Stimulated activated CD8-positive, alpha-beta memory T cell treated with anti-CD3 and anti-CD28 coated beads, Interleukin-15, amount 100 ng/mL, for 1 hour (primary cell): ENCODE measurements at places on chromosomes 12 and 14.

- no peak for DNase-seq
Measured at GRCh38 chr12:58081488-58081887, 140.1 kb downstream of the ATP23 start.

DNA sequence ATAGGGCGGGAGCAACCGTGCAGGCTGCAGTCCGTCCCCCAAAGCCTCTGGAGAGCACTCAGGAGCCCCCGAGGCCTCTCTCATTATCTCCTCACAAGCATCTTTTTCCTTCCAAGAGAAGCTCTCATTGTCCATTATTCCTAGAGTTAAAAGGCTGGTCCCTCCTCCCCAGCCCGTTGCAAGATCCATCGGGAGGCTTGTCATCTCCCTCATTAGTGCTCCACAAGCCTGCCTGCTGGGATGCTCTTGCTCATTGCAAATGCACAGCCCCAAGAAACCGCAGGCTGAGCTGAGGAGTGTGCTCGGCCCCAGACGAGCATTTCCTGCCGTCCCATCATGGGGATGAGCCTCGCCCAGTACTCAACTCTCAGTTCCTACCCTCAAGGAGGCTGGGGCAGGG is 23.3 kb downstream of the NUAK1 start:
- no peak for DNase-seq

DNA sequence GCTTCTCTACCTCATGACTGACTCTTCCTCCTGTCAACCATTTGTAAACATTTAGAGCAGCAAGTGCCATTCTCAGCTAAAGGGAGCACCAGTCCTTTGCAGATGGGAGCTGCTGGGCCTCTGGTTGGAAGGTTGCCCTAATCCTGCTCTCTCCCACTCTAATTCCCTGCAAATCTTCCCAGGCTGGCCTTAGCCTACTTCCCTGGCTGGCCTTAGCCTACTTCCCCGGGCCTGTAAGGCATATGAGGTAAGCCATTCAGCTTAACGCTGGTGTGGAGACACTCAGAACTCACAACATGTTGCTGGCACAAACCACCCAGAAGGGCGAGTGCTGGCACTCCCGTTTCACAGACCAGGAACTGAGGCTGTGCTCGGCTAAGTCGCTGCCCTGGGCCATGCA is 69.0 kb downstream of the CPSF2 start:
- DNase-seq, result no peak

DNA sequence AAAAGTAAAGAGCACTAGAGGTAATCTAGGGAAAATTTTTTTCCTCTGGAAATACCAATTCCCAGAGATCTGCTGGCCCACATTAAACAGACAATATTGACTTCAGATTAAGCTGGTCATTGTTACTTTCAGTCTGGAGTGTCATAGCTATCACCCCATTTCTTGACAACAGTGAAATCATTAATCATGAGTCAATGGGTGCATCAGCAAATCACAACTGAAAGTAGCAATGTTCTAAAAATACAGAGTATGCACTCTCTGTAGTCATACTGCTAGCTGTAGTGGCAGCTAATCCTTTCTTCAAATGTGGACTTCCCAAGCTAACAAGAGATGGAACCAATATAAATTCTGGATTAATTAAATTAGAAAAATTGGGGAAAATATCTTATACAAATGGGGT is 129.9 kb downstream of the CPNE8 start:
- DNase-seq, result no peak

GRCh38 chr12:72264548-72265175 is 7.5 kb upstream of the TRHDE start:
- no peak for DNase-seq

GRCh38 chr12:25308756-25309155 is 58.0 kb upstream of the KRAS start:
- no peak for DNase-seq

DNA sequence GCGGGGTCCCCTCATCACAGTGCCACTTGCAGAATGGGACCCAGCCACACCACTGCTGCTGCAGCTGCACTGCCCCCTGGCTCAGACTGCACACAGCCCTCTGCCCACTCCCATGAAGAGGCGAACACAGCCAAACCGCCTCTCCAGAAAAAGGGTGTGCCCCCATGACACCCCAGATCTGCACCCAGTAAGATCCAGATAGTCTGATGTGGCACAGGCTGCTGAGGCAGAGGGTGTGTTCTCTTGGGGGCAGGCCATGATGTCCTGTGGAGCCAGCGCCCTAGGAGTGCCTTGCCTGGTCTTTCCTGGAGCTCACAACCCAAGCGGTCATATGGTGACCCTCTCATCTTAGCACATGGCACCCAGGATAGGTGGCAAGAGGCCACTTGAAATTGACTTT is 44.4 kb downstream of the SLC8B1 start:
- no peak for DNase-seq

GRCh38 chr14:77268989-77269600 is 1.9 kb downstream of the NGB start:
- DNase-seq, result no peak

GRCh38 chr12:57473886-57474285 is 5.8 kb downstream of the ARHGAP9 start:
- no peak for DNase-seq

- no peak for DNase-seq
Measured at GRCh38 chr14:49992901-49993339, 100.0 kb downstream of the ARF6 start.

- no peak for DNase-seq
Measured at GRCh38 chr14:104895786-104896661, 28.7 kb upstream of the PLD4 start.

GRCh38 chr14:104650057-104650980 is 39.1 kb upstream of the INF2 start:
- peak; percentile 37 for DNase-seq

DNA sequence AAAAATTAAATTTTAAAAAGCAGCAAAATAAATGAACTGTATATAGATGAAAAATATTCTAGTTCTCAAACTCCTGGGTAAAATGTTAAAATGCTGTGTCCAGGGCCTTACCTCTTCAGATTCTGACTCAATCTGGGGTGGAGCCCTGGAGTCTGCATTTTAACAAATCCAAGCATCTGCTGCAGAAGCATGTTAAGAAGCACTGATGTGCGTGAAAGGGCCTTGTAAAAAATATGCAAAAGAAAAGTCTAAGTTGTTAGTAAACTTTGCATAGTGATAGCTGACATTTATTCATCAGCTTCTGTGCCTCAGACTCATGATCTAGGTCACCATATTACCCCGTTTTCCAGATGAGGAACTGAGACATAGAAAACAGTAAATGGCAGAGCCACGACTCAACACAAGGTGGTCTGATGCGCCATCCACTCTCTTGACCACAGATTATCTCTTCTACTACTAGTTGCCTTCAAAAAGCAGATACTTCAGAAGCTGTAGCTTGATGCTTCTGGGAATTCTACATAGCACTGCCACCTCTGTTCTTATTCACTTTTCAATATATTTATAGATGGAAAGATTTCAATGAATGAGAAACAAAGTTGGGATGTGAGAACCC is 28.0 kb upstream of the PTCSC3 start:
- DNase-seq, result no peak

DNA sequence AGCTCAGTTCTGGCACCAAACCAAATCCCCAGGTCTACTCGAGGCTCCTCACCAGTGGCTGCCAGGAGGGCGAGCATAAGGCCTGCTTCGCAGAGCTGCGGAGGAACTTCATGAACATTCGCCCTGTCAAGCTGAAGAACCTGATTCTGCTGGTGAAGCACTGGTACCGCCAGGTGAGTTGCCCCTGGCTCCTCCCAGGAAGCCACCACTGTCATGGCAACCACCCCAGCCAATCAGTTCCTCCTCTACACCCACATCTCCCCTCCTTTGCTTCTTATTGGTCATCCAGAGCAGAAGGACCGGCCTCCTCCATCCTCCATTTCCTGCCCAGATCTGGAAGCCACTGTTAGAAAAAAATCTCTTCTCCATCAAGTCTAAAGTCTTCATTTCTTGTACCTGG is 17.2 kb upstream of the OAS2 start:
- no peak for DNase-seq

GRCh38 chr12:6763380-6763779 is 2.8 kb upstream of the PTMS start:
- DNase-seq, result no peak

DNA sequence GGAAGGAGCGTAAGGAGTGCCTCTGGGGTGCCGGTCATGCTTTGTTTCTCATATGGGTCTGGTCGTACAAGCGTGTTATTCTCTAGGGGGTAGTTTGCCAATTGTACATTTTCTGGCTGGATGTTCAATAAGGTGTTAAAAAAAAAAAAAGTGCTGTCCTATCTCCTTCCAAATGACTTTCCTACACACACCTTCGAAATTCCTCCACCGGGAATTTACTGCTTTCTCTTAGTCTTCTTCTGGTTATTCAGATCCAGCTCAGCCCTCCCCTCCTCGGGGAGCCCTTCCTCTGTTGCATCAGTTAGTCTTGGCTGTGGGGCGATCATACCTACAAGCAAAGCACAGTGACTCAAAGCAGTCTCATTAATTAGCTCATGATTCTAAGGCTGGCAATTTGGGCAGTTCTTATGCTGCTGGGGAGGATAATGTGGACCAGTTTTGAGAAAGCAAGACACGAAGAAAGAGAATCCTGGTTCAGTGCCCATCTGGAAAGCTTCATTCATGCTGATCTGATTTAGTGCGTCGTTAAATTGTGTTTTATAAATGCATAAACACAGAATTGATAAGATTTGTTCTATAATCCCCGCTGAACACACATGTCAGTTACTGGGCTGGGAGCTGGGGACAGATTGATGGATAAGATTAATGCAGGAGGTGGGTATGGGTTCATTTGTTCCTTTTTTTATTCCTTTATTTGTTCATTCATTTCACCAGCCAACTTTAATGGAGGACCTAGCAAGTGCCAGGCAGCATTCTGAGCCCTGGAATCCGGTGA is 9.2 kb upstream of the CLMN start:
- no peak for DNase-seq

- DNase-seq, result no peak
Measured at GRCh38 chr14:78848234-78848820, 678.2 kb downstream of the NRXN3 start.

DNA sequence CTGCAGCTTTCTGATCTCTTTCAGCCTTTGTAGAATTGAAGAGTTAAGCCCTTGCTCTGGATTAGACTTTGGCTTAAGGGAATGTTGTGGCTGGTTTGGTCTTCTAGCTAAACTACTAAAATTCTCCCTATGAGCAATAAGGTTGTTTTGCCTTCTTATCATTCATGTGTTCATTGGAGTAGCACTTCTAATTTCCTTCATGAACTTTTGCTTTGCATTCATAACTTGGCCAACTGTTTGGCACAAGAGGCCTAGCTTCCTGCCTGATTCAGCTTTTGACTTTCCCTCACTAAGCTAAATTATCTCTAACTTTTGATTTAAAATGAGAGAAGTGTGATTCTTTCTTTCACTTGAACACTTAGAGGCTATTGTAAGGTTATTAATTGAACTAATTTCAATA is 384.3 kb downstream of the RAD51B start:
- DNase-seq, result no peak

DNA sequence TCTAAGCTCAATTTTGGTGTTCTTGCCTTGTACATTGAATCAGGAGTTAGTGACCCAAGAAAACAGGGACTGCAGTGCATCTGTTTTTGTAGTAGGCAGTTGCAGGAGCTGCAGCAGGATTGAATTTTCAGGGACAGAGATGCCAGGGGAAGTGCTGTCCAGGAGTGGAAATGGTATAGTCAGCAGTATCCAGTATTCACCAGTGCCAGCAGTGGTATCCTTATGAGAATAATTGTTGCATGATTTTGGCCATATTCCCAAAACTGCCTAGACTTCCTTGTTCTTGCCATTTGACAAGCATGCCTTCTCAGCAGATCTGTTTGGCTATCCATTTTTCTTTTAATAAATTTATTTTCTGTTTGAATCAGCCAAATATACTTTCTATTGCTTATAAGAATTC is 18.6 kb upstream of the ABCD2 start:
- DNase-seq, result no peak

DNA sequence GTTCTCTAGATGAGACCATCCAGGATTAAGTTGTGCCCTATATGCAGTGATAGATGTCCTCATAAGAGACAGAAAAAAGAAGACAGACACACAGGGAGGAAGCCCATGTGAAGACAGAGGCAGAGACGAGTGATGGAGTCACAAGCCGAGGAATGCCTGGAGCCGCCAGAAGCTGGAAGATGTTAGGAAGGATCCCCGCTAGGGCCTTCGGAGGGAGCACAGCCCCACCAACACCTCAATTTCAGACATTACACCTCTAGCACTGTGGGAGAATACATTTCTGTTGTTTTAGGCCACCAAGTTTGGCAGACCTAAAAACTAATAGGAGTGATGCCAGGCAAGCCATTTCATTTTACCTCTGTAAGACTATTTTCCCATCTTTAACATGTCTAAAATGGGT is 458.5 kb downstream of the MED13L start:
- no peak for DNase-seq

DNA sequence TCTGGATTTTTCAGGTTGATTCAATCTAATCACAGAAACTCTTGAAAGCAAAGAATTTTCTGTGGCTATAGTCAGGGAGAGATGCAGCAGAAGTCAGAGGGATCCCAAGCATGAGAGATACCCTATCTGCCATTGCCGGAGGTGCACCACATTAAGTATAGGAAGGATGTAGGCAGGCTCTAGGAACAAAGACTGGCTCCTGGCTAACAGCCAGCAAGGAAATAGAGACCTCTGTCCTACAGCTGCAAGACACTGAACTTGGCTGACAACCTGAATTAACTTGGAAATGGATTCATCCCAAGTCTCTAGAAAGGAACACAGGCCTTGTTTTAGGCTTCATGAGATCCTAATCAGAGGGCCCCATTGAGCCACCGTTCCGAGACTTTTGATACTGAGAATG is 364.9 kb upstream of the FLRT2 start:
- no peak for DNase-seq

GRCh38 chr12:87310126-87310525 is 719.1 kb downstream of the C12orf50 start:
- DNase-seq, result no peak
